NCI-H187 treated with DMSO at 0.1 percent for 48 hours (cell line): ENCODE measurements at places on chromosomes 12 and 14.

DNA sequence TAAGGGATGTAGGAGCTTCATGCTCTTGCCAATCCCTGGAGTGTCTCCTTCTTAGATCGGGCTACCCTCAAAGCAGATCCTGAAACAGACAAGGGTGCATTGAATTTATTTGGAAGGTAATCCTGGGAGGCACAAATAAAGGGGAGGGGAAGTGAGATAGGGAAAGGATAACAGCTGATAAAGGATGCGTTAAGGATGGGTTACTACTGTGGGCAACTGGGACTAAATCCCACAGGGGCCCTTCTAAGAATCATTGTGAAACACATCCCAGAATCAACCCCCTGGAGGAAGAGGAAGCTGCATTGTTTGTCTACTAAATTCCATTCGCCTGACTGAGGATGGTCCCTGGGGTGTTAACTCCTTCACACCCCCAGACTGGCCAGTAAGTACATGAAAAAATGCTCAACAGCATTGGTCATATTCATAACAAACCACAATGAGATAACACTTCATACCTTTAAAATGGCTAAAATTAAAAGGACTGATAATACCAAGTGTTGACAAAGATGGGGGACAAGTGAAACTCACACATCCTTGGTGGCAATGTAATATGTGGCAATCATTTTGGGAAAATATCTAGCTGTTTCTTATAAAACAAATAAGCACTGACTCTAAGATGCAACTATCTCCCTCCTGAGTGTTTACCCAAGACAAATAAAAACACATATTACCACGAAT lies 37.0 kb upstream of the CMKLR1 start:
- no peak for DNase-seq

DNA sequence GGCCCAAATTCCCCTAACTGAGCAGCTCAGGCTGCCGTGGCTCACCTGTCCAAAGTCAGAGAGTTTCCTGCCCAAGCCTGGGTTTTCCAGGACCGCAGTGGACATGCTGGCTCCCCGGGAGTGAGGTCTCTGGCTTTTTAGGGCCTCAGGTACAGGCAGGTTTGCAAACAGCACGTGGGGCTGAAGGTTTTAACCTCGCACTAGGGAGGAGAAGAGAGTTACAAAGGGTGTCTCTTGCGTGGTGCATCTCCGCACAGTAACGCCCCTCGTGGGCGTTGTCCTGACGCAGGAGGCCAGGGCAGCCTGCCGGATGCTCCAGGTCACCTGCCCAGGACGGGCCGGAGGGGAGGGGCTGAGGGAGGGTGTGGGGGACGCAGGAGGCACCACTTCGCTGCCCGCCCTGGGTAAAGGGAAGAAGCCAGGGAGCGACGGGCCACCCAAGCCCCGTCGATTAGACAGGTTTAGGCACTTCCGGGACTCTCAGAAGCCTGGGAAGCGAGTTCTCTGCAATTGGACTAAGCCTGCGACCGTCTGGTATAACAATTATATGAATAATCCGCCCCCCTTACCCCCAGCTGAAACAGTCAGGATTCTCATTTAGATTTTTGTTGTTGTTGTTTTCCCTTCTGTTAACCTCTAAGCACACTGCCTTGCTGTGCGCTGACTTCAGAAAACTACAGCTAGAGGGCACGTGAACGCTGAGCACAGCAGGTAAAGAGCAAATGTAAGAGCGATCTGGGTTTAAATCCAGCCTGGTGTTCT lies at the start of gene PAH:
Gene PAH, minus strand, starts transcription at position 219 of the 762 bp plus-strand sequence. Its CDS starts 114 bp downstream, at position 105.
- DNase-seq: no peak

- no peak for DNase-seq
These were observed 294.1 kb downstream of the SEC23A start for GRCh38 chr14:38808734-38809455.

GRCh38 chr12:2640709-2641108 lies 154.1 kb upstream of the FKBP4 start:
- DNase-seq: no peak

GRCh38 chr14:104451474-104451873 lies 128.1 kb upstream of the C14orf180 start:
- DNase-seq: no peak

DNA sequence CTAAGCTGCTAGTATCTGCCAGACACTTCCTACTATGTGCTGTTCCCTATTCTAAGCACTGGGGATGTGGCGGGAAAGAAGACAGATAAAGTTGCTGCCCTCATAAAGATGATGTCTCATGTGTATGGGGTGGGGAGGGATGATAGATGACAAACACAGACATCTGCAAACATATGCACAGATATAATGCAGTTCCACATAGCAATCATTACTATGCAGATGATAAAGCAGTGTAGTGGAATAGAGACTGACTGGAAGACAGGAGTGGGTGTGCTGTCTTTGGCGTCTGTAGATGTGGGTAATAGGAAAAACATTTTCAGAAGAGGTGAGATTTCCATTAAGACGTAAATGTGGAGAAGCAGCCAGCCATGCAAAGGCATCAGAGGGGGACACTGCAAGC lies 243.6 kb downstream of the DPY19L2 start:
- no peak for DNase-seq

DNA sequence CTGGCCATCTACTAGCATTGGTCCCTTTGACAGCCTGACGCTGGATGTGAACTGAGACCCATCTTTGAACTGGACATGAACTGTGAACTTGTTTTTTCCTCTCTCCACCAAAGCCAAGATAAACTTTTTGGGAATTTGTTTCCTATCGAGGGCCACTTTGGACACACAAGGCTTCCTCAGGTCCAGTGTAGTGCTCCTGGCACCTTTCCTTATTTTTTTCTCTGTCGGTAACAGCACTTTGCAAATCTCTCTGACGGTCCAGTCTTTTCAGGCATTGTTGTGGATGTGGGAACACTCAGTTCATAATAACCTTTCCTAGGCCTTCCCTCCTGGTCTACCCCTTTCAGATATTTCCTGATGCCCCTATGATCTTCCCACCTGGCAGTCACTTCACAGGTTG lies 5.0 kb downstream of the KCNA1 start:
- no peak for DNase-seq

GRCh38 chr12:132638541-132639408 lies 20.2 kb downstream of the P2RX2 start:
- DNase-seq: no peak

DNA sequence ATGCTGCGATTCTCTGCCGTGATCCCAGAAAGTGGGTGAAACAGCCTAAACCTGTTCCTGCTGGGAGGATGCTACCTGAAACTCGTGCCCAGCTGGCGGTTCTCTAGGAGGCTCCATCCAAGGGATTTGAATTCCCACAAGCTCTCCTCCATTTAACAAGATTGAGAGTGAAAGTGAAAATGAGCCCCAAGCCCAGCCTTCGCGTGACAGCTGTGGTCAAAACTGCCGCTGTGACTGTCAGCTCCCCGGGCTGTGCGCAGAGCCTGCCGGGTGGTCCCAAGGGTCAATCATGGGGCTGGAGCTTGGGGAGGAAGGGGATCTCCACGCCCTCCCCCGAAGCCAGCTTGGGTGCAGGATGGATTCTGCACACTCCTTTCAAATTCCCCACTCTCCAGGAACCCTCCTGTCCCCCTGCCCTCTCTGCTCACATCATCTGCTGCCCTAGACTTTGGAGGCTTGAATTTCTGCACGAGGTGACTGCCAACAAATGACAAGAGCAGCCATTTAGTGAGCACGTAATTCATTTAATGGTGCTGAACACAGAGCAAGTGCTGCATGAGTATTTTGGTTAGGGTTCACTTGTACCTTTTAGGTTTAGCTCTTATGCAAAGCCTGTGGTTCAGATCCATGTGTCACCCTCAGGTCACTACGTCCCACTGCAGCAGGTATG lies 5.3 kb downstream of the ASB2 start:
- no peak for DNase-seq

DNA sequence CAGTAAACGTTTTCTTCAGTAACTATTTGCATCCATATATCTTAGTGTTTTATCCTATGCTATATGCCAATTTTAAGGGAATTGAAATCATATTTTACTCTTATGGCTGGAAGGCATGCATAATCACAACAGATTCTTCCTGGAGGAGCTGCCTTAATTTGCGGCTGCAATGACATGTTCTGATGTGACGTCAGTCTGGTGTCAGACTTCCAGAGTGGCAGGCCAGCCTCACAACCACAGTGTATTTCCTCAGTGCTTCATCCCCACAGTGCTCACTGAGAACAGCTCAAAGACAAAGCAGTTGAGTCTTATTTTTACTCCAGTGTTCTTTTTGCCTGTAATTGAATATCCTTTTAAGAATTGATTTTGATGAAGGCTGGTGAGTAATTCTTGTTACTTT lies 107.1 kb downstream of the PLEKHA5 start:
- DNase-seq: no peak

DNA sequence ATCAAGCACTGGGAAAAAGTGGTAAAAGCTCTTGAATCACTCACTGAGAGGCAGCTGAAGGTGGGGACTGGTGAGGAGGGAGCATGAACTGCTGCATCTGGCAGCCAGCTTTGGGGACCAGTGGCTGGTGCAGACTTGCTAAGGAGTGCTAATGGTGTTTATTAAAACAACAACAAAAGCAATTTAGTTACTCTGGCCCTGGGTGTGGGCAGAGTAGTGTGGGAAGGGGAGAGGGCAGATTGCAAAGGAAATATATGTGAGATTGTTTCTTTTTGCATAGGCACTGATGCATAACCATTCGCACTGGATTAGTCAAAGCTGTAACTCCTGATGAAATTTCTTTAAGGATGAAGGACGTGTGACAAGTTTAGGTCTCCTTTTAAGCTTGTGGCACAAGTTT lies 8.1 kb downstream of the TXNRD1 start:
- DNase-seq: no peak

DNA sequence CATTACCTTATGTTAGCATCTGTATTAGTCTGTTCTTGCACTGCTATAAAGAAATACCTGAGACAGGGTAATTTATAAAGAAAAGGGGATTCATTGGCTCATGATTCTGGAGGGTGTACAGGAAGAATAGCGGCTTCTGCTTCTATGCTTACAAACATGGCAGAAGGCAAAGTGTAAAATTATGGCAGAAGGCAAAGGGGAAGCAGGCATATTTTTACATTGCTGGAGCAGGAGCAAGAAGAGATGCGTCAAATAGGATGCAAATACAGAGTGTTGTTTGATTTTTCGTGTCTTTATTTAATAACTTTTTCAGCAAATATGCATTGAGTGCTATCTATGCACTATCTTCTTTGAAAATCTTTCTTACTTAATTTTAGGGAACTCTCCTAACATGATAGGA lies 210.7 kb upstream of the SSTR1 start:
- DNase-seq: no peak

- no peak for DNase-seq
These were observed 71.6 kb upstream of the KRAS start for GRCh38 chr12:25322351-25322750.

- peak; percentile 43 for DNase-seq
These were observed 2.1 kb upstream of the SLC11A2 start for GRCh38 chr12:51028126-51028812.

- DNase-seq: no peak
These were observed 228.5 kb downstream of the VRK1 start for GRCh38 chr14:97025722-97026121.

DNA sequence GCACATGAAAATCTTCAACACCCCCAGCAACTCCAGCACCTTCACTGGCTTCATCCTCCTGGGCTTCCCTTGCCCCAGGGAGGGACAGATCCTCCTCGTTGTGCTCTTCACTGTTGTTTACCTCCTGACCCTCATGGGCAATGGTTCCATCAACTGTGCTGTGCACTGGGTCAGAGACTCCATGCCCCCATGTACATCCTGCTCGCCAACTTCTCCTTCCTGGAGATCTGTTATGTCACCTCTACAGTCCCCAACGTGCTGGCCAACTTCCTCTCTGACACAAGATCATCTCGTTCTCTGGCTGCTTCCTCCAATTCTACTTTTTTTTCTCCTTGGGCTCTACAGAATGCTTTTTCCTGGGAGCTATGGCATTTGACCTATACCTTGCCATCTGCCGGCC lies 11.5 kb upstream of the OR11G2 start:
- DNase-seq: no peak

- peak; percentile 70 for DNase-seq
These were observed 15.0 kb upstream of the FOXG1 start for GRCh38 chr14:28751467-28752058.

GRCh38 chr12:76866726-76867125 lies 12.1 kb downstream of the CSRP2 start:
- DNase-seq: no peak

- DNase-seq: no peak
These were observed 2.4 kb downstream of the PXN start for GRCh38 chr12:120262852-120263747.

DNA sequence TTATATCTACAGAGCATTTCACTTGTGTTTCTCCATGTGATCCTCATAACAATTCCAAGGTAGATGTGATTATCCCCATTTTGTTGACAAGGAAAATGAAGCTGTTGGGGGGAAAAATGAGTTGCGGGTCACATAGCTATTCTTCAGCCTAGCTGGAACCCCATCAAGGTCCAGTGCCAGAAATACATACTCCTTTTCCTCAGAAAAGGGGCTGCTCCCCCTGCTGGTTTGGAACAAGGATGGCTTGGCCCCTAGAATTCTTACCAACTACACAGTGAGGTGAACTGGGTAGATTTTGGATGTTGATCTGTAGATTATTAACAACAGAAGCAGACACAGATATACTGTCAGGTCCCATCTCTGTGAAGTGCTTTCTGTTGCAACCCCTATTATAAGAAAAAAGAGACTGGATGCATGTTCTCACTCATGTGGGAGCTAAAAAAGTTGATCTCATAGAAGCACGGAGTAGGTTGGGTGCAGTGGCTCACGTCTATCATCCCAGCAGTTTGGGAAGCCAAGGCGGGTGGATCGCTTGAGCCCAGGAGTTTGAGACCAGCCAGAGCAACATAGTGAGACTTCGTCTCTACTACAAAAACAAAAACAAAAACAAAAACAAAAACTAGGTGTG lies 8.9 kb downstream of the IKZF4 start:
- DNase-seq: no peak

GRCh38 chr14:93643127-93643526 lies 145.2 kb downstream of the PRIMA1 start:
- DNase-seq: no peak

DNA sequence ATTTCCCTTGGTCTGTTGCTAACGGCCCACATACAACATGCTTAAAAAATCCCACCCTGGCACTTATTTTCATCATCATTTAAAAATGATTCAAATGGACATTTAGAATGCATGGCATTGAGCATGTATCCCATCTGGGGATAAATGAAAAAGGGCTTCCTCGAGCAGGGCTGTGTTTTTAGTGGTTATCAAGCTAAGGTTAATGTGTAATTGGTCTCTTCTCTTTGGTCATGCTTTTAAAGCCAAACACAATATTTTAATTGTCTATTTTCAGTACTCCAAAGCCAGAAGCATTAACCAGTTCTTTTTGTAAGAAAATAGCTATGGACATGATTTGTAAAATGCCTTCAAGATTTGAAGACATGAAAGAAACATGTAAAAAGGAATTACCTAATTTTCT lies 1.9 kb upstream of the TRHDE start:
- no peak for DNase-seq

DNA sequence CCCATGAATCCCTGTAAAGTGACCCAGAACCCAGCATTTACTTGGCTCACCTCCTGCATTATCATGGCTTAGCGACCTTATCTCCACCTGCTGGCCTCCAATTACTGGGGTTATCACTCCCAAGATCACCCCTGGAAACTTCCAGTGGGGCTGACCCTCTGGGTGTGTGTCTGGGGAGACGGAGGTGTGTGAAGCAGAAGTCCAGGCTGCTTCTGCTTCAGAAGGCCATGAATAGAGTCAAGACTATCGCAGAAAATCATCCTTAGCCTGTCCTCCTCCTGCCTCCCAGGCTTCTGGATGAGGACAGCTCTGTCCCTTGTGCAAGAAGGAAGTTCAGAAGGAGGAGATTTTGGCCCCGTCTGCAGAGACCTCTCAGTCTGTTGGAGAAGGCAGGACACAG lies 408 bp upstream of the KRT72 start:
- no peak for DNase-seq
